ENCODE measurements at places on chromosomes 4 and X.
A peak's percentile ranks its signal among the peaks of the same experiment; 100 is the strongest.

- peak; percentile 27 for DNase-seq
Observed at GRCh38 chr4:123430031-123430430, 33.4 kb downstream of the SPRY1 start.

- DNase-seq = no peak
Observed at GRCh38 chr4:109708435-109708834, 5.2 kb upstream of the CASP6 start.

DNA sequence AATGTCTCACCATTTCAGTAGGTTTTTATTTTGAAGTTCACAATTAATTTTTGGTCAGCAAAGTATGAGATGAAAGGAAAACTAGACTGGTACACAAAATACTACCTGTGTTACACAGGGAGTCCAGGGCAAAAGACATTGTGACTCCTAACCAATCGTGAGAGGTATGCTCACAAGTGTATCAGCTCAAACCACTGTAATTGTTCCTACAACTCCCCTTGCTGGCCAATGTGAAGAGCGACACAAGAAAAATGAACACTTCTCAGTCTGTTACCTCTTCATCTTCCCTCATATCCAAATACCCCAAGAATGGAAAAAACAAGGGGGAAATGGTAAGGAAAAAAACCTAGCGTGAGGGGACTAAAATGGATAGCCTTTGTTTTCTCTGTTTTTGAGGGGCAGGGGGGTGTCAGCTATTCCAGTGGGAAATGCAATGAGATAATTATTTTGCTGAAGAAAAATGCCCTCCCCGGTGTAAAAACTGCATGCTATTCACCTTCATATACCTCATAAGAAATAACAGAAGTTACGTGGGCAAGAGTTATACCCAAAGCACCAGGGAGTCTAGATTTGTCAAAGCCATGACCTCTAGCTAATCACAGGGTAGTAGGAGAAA is 30.6 kb upstream of the NSUN7 start:
- DNase-seq = no peak

- peak; percentile 17 for DNase-seq
Observed at GRCh38 chr4:2785613-2786012, 7.3 kb upstream of the SH3BP2 start.

GRCh38 chr4:64305565-64306254 is 103.5 kb downstream of the TECRL start:
- no peak for DNase-seq

DNA sequence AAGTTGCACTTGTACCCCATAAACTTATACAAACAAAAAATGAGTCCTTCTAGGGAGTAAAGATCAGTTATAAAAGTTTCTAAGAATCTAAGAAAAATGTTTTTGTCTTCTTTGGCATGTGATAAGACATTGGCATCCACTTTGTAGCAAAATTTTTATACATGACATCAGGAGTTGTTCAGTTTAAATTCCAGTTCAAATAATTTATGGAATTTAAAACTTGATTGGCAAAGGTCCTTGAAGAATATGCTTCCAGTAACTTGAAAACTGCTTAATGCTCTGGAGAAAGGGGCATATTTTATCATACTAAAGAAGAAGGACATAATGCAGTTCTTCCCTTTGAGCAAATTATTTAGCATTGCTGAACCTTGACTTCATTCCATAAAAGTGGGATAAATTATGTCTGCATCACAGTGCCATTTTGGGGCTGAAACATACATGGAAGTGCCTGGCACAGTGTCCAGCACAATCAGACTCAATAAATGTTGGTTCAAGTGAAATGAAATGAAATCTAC is 163.3 kb upstream of the IL15 start:
- DNase-seq = no peak

DNA sequence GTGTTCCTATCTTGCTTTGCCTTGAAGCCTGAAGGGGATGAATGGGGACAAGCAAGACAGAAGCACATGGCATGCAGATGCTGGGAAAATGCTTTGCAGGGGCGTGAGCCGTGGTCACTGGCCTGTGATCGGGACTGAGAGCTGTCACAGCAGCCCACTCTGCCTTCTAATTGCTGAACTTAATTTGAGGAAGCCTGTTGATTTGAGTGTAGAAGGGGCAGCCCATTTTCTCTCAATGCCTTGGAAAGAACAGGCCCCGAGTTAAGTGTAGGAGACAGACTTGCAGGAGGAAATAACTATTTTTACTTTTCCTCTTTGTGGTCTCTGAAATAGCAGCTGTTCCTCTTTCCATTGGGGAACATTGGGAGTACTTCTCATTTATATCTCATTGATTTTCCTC is 26.1 kb upstream of the TBC1D1 start:
- no peak for DNase-seq

GRCh38 chr4:85556283-85556682 is 81.3 kb downstream of the ARHGAP24 start:
- DNase-seq = no peak

GRCh38 chr4:173318240-173318639 is 15.9 kb downstream of the HMGB2 start:
- DNase-seq = no peak

GRCh38 chr4:147950841-147951240 is 219.0 kb downstream of the ARHGAP10 start:
- no peak for DNase-seq

DNA sequence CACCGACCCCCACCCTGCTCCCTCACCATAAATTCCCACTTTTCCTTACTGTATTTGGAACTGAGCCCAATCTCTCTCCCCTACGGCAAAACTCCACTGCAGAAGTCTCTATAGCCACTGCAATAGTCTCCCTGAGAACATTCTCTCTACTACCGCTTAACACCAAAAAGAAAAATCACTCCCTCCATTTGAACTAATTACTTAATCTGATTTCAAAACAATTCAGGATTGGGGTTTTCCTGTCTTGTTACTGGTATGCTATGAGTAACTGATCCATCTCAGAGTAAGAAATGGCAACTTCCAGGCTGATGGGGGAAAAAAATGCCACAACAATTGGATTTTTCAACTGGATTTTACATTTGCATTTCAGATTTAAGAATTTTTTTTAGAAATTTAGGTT is 5.8 kb downstream of the PAPSS1 start:
- no peak for DNase-seq

- no peak for DNase-seq
Observed at GRCh38 chrX:132491191-132491590, 2.4 kb upstream of the MBNL3 start.

DNA sequence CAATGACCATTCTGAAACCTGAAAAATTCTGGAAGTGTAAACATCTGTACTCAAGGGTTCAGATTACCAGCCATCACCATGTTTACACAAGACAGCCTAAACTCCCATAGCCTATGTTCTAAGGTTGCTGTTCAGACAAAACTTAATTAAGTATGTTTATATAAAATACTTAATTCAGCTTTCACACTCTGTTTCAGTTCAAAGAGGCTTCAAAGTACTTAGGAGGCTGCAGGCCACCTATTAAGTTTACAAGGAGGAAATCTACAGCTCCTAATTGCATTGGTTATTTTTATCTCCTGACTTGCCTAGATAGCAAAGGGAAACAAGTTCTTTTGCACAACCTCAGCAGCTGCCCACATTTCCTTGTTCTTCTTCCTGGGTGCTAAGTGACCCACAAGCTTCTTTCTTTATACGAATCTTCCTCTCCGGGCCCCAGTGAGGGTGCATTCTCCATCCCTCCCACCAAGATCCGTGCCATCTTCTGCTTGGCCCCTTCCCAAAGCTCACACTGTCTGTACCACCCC is 2.0 kb downstream of the GAK start:
- DNase-seq = no peak

DNA sequence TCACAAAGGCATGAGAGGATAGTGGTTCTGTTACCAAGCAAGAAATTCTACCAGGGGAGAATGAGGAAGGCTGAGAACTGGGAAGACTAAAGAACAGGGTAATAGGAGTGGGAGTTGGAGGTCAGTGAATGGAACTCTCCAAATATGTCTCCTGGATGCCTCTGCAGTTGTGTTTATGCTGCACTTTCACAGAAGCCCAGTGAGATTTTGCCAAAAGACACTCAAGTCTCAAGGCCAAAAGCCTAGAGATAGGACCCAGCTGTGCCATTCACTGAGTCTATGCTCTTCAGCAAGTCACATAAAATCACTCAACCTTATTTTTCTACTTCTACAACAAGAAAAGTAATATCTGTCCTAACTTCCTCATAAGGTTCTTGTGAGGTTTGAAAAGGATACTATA is 285.4 kb downstream of the UNC5C start:
- DNase-seq = no peak

GRCh38 chr4:6232836-6233785 is 32.8 kb upstream of the JAKMIP1 start:
- DNase-seq = no peak

DNA sequence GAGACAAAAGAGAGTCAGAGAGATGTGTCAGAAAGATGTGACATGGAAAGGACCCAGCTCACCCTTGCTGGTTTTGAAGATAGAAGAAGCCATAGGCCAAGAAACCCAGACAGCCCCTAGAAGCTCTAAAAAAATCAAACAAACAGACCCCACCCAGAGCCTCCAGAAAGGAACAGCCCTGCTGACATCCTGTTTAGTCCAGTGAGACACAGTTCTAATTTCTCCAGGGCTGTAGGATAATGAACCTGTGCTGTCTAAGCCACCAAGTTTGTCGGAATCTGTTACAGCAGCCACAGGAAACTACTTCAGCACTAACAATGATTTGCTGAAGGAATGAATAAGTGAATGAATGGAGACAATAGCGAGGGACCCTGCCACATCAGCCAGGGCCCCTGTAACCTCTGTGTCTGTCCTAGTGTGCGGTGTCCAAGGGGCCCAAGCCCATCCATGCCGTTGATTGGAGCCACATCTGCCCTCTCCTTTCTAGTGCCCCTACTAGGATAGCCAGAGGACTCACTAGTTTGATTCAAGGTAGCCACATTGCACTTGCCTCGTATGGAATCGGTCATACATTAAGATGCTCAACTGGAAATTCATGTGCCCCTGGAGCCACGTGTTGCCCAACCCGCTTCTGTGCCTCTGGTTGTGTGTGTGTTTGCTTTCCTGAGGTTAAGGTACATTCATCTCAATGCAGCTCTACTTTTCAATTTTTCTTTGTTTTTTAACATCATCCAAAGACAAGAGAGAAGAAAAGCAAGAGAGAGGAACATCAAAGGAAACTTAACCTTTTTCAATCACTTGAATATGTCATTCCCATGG is 32.5 kb upstream of the SLC2A9 start:
- no peak for DNase-seq

GRCh38 chrX:13258725-13259124 is 61.1 kb downstream of the ATXN3L start:
- no peak for DNase-seq

GRCh38 chrX:123993904-123994635 is 32.6 kb downstream of the STAG2 start:
- no peak for DNase-seq

DNA sequence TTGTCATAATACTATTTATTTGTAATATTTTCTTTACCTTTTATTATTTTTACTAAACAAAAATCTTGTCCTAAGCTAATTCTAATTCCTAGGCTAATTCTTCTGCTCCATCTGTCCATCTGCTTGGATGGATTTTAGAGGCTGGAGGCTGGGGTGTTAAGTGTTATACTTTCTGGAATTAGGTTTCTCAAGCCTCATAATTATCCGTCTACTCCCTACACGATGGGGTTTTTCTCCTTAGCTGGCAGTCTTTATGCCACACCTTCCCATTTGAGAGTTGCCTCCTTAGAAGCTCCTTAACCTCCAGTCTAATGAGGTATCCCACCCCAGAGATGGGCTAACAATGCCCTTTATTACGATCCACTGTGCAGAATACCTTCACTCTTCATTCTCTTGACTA is 37.6 kb upstream of the LGI2 start:
- no peak for DNase-seq

GRCh38 chrX:34863906-34864305 is 78.7 kb upstream of the FAM47B start:
- no peak for DNase-seq

DNA sequence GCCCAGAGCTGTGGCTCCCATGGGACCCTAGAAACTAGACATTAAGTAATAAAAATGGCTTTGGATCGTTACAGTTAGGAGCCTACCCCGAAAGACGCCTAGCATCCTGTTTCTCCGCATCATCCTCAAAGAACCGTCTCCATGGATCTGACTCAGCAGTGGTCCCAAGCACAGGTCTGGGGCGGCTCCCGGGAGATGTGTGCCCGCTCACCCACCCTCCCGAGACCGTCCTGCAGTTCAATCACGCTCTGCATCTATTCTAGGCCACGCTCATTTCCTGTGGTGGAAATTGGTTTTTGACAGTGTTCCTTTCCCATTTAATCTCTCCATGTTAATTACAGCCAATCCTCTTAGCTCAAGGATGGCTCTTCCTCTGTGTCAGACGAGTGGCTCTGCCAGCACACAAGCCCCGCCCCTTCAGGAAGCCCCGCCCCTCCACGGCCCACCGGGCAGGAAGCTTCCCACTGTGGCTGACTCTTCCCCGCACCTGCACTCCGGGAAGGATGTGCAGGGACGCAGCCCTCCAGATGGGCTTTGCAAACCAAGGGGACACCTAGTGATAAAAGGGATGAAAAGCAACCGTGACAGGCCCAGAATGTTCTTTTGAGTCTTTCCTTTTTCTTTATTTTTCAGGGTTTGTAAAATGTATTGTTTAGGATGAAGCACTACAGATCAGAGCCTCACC is 34.5 kb upstream of the HELT start:
- DNase-seq = no peak

DNA sequence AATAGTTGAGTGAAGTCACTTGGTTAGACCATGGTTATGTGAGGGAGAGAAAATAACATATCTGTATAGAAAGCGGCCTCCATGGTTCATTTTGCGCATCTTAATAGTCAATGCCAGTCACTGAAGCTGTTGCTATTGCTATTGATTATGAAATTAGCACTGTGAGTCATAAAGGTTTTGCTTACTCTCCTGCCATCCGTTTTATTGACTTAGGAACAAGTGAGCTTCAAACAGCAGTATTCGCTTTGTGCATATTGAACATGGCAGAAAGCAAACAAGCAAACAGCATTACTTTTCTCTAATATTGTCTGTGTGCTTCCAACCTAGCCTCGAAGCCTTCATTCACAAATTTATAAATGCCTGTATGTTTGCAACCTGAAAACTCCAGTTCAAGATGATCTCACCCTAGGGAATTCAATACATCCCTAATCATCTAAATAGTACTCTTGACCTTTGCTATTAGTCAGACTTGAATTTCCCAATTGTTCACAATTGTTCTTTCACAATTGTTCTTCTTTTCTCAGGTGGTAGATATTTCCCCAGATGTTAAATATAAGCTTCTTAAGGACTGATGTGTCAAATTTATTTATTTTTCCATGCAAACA is 55.9 kb upstream of the GABRA2 start:
- no peak for DNase-seq

DNA sequence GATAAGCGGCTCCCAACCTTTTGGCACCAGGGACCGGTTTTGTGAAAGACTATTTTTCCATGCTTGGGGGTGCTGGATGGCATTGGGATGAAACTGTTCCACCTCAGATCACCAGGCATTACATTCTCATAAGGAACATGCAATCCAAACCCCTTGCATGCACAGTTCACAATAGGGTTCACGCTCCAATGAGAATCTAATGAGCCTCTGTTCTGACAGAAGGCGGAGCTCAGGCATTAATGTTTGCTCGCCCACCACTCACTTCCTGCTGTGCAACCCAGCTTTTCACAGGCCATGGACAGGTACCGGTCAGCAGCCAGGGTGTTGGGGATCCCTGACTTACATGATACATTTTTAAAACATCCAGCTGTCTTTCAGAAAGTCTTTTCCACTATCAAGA is 187.3 kb downstream of the SLC39A8 start:
- DNase-seq = no peak

- DNase-seq = no peak
Observed at GRCh38 chrX:9770319-9770718, 4.7 kb upstream of the GPR143 start.
